ENCODE measurements at places on chromosomes 5 and 9.

GRCh38 chr5:68849103-68849502, 244.7 kb upstream of the SLC30A5 start:
- no peak for DNase-seq

- DNase-seq, result no peak
Measured at GRCh38 chr5:10860645-10861422, 99.8 kb upstream of the DAP start.

DNA sequence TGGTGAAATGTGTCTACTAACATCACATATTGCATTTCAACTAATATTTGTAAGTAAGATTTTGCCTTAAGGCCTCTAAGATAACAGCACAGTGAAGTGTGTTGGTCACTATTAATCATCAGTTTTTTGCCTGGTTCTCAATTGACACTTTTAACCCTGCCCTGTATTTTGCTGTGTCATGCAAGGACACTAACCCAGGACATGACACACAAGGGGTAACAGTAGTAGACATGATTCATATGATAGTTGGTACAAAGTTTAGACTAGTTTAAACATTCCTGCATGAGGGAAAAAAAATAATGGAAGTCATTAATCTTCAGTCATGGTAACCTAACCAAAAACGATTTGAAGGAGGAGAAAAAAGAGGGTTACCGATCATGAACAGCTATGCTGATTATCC, 207.0 kb downstream of the DEPDC1B start:
- DNase-seq, result no peak

GRCh38 chr5:2102819-2103776, 220.4 kb upstream of the IRX4 start:
- DNase-seq, result no peak

DNA sequence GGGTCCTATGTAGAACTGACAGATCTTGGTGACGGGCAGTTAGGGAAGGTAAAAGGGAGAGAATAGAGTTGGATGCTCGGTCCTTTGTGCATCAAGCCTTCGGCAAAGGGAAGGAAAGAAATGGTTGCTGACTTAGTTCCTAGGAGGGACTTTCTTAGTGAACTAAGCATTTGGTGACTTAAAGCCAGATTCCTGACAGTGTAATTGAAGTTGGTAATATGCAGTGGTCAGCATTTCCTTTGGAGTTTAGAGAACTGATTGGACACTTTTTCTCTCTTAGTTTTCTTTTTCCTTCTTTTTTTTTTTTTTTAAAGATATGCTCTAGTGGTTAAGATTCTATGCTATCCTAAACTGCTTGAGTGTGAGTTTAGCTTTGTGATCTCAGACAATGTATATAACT, 2.3 kb downstream of the CLTA start:
- no peak for DNase-seq

DNA sequence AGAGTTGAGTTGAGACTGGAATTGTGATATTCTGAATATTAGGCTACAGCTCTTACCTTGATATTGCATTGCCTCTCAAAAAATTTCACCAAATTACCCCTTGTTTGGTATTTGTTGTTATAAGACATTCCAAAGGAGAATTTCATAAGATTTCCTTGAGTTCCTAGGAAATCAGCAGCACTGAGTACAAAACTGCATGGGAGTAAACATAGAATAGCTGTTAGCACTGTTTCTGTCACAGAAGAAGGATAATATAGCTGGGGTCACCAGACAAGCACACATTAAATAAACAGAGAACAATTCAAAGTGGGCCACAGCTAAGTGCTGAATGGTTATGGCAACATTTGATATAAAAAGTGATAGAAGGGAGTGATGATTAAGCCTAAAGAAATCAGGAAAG, 724.3 kb downstream of the PRELID2 start:
- no peak for DNase-seq

GRCh38 chr9:100228352-100228869, 124.3 kb downstream of the TEX10 start:
- DNase-seq, result no peak
